ENCODE measurements at places on chromosomes 6 and 20.
A peak's percentile ranks its signal among the peaks of the same experiment; 100 is the strongest.

DNA sequence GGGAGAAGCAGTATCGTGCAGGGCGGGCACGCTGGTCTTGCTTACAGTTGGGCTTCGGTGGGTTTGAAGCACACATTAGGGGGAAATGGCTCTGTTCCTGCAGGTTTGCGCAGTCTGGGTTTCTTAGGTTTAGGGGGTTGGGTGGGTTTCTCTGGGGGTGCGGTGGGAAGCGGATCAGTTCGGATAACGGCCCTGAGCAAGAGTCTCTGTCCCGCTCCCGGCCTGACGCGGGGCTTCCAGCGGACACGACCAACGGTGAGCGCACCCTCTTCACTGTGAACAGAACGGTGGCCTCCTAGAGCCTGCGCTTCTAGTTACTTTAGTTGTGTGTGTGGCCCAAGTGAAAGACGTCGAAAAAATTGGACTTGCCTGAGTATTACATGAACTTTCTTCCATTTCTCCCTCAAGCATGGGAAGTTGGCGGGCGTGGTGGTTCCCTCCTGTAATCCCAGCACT, 635 bp upstream of the ELOVL2 start:
- DNase-seq, result no peak

DNA sequence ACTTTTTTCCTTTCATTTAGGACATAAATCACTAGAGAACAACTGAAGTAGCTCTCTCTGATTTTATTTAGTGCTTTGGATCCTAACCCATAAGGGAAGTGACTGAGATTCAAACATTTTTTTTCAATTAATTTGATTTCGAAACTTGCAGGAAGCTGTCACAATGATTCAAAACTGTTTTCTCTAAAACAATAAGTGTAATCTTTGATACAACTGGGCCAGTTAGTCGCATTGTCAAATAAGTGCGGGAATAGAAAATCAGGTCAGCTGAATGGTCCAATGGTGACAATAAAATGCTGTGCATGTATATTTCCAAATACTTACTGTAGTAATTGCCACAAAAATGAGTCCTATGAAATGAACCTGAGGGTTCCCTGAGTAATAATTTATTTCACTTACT, 930.8 kb downstream of the TFAP2A start:
- DNase-seq, result peak; percentile 86

GRCh38 chr6:166752928-166753721, 126.1 kb upstream of the RPS6KA2 start:
- no peak for DNase-seq

- peak; percentile 9 for DNase-seq
Measured at GRCh38 chr6:71855406-71855805, 30.9 kb upstream of the RIMS1 start.

GRCh38 chr6:36368421-36368820, 19.0 kb downstream of the ETV7 start:
- peak; percentile 37 for DNase-seq

DNA sequence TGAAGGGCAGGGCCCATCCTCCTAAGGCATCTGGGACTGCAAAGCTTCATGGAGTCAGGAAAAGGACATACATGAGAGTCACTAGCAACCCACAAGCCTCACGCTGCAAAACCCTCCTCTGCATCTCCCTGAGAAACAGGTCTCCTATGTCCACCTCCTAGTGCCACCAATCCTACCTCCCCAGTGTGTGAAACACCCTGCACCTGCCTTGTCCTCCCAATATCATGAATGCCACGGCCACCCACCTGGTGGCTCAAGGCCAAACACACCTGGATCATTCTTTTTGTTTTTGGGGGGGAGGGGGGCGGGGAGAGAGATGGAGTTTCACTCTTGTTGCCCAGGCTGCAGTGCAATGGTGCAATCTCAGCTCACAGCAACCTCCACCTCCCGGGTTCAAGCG, 90.5 kb downstream of the ZMYND8 start:
- DNase-seq, result no peak

GRCh38 chr6:5677219-5678000, 329.3 kb downstream of the NRN1 start:
- DNase-seq, result peak; percentile 32

- DNase-seq, result peak; percentile 85
Measured at GRCh38 chr20:37907677-37908401, 4.9 kb downstream of the VSTM2L start.

DNA sequence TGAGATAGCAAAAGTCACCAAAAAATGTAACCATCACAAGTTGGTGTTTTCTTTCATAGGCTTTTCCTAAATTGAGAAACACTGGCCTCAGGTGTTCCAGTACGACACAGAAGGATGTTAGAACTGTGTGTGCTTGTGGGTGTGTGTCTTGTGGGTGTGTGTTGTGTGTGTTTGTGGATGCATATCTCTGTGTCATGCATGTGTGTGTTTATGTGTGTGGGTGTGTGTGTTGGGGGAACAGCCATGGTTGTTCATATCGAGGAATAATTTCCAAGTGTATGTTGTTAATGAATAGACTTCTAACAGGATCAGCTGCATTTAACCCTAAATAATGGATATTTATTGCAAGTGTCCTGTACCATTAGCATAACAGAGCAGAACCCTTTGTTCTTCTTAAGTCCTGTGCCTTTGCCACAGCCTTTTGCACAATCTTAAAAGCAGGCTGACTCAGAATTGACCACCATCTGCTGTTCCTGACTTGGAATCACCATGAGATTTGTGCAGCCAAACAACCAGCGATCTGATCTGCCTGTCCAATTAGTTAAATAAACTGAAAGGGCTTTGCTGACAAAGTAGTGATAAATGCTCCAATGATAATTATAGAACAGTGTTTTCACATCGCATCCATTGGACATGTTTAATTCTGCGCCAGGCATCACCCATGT, 7.6 kb downstream of the CD93 start:
- DNase-seq, result peak; percentile 46

DNA sequence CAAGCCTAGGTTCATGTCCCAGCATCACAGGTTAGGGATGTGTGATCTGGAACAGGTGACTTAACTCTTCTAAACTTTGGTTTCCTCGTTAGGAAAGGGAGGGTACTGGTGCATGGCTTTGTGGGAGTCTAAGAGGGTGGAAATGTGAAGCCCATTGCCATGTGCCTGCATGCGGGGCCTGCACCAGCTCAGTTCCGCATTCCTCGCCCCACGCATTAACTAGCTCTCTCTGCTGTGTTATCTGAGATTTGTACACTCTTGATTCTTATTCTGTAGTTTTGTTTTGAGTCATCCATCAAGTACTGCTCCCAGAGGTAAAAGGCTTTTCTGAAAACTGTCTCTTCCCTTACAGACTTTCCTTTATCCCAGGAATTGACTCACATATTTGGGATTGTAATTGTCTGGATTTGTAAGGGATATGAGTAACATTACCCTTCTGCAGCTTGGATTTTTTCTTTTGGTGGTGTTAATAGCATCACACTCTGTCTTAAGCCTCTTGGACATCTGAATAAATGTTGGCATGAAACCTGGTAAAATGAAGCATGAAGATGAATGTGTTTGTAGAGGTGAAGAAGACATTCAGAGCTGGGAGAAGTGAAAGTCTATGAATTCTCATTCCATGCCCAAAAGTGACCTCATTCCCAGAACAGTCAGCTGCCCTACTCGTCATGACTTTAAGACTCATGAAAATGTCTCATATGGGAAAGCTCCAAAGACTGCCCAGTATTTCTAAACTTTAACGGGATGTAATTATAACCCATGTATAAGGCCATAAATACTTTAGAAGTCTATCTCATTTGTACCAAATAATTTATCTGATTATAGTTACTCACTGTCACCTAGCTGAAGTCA, 357.3 kb downstream of the FOXA2 start:
- DNase-seq, result no peak

- peak; percentile 92 for DNase-seq
Measured at GRCh38 chr6:20827798-20828197, 293.5 kb downstream of the CDKAL1 start.

GRCh38 chr20:18377896-18378481, 88.8 kb downstream of the DZANK1 start:
- DNase-seq, result no peak

All from AG10803 (cell line).